ENCODE measurements at places on chromosomes 7 and 10.

DNA sequence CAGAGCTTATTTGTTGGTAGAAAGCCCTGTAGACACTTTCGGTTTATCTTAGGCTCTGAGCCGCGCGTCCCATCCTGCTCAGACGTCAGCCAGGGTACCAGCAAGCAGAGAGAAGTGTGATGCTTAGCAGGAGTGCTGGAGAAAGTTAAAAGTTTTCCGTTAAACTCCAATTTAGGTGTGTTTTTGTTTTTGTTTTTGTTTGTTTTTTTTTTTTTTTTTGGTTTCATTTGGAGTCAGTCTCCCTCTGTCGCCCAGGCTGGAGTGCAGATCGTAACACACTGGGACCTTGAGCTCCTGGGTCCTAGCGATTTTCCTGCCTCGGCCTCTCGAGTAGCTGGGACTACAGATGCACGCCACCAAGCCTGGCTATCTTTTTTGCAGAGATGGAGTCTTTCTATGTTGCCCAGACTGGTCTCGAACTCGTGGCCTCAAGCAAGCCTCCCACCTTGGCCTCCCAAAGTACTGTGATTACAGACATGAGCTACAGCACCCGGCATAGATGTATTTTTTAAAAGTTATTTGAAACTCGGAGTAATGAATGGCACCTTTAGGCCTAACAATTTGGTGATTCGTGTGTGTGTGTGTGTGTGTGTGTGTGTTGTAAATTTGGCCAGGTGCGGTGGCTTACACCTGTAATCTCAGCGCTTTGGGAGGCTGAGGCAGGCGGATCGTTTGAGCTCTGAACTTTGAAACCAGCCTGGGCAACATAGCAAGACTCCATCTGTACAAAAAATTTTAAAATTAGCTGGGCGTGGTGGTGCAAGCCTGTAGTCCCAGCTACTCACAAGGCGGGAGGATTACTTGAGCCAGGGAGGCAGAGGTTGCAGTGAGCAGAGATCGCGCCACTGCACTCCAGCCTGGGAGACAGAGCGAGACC, 1.3 kb upstream of the HIP1 start:
- DNase-seq: no peak

DNA sequence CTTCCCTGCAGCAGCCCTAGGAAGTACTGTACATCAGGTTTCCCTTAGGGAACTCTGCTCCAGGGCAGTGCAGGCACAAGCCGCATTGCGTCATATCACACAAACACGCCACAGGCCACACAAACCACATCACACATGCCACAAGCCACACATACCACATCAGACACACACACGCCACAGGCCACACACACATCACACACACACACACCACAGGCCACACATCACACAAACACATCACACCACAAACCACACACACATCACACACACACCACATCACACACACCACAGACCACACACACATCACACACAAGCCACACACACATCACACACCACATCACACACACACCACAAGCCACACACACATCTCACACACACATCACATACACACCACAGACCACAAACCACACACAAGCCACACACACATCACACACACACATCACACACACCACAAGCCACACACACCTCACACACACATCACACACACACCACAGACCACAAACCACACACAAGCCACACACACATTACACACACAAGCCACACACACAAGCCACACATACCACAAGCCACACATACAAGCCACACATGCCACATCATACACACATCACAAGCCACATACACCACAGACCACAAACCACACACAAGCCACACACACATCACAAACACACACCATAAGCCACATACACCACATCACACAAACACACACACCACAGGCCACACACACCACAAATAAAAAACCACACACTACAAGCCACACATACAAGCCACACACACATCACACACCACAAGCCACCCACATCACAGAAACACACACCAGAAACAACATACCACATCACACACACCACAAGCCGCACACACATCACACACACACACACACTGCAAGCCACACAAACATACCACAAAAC, 53.4 kb downstream of the TMEM209 start:
- DNase-seq: no peak

DNA sequence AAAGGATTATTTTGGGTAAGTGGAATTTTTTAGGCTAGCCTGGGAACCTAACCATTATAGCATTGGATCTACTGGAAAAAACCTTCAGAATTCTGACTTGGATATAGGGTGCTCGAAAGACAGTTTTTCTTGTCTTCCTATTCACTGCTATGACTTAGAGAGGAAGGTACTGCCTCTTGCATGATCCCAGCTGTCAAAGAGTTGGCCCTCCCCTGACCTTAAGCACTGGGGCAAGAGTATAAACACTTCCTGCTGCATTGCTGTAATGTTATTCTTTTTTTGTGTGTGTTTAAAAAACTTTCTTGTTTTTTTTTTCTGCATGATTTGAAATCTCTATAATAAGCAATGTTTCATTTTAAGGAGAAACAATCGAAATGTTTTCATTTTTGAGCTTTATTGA, 113.0 kb downstream of the LRMDA start:
- DNase-seq: no peak

- no peak for DNase-seq
Observed at GRCh38 chr7:75962607-75963380, 31.6 kb downstream of the TMEM120A start.

DNA sequence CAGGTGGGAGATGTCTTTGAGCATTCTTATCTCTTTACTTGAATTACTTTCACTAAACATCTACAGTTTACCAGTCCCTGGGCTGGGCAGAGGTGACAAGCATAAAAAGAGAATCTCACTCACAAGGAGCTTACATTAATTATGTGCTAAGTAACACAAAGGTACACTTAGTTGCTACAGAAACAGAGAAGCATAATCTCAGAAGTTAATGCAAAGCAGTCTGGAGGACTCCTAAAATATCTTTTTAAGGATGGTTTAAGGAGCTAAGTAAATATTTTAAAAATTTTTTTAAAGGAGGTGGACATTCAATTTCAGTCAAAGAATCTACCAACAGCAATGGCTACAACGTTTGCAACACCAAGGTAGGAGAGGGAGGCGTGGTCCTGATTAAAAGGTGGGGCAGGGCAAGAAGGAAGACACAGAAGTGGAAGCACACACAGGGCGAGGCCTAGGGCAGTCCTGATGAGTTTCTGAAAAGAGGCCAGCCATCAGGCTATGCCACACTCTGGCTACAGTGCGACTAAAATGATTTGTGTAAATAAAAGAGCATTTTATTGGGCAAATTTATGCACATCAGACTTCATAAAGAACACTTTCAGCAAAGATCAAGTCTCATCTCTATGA, 5.3 kb downstream of the LARP4B start:
- no peak for DNase-seq

DNA sequence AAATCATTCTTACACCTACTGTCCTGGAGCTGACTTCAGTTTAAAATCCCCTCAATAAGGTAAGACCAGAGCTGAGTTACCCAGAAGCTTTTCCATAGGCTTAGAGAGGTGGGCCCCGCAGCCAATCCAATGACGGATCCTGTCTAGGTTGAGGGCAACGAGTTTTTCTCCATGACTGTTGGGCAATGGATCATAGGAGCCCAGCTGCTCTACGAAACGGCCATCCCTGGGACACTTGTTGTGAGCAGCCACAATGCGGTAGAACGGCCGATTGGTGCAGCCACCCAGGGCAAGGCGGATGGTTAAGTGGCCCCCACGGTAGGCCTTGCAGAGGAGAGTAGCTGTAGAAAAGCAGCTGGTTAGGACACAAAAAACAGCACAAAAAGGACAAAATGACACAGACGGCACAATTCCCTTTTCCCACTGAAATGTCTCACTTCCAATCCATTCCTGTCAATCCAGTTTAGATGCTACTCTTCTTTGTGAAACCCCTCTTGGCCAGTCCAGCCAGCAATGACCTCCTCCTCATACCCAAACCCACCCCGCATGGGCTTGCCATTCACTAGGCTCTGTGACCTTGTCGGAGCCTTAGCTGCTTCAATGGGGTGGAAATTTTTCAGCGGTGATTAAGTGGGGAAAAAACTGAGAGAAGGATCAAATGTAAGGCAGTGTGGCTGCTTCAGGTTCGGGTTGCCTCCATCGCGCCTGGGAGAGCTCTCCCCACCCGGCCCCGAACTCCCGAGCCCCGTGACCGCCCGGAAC, 580 bp downstream of the MRPS16 start:
- no peak for DNase-seq

GRCh38 chr7:64993901-64994300, 3.1 kb upstream of the ZNF117 start:
- no peak for DNase-seq

DNA sequence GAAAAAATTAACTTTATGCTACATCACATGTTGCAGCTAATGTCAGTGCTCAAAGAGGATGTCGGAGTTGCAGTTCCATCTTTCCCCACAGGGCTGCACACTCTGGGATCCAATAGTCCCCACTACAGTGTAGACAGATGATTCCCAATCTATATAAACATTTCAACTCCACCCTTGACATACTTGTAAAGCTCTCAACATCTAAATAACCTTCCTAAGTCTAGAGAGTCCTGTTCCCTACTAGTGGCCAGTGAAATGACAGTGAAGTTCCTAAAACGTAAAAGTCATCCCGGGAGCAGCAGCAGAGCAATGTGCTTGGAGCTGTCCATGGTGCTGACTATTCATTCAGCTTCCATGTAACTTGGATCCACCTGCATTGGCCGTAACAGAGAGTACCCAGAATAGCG, 145.1 kb downstream of the GRM8 start:
- DNase-seq: peak; percentile 12

DNA sequence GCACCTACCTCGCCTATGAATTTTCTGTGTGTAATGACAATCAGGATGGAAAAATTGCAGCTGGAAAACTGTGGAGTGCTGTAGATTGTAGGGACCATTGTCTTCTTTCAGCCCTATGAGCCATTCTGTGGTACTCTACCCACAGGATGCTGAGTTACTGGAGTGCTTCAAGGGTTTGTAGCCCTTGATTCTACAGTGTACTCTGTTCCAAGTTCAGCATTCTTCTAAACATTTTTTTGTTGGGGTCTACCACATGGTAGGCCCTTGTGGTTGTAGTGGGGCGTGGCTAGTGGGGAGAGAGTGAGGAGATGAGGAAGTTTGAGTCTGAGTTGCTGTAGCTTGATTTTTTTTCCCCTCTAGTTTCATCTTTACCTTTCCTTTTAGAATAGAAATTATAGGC, 33.5 kb downstream of the REEP3 start:
- no peak for DNase-seq

DNA sequence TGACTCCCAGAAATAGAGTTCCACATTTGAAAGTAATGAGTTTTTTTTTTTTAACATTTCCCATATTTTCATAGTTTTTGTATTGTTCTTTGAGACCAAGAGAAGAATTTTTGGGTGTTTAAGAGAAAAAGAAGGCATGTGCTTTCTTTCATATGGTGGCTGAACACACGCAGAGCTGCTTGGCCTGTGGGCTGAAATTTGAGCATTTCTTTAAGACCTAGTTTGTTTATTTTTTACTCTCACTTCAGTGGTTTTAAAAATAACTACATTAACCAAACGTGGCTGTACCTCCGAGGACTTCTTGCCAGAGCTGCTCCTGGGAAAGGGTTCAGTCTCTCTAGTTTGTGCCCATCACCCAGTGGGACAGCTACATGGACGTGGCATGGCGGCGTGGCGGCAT, 58.3 kb downstream of the INPP5A start:
- peak; percentile 37 for DNase-seq

GRCh38 chr7:123499211-123499970, 35.0 kb downstream of the IQUB start:
- DNase-seq: no peak

DNA sequence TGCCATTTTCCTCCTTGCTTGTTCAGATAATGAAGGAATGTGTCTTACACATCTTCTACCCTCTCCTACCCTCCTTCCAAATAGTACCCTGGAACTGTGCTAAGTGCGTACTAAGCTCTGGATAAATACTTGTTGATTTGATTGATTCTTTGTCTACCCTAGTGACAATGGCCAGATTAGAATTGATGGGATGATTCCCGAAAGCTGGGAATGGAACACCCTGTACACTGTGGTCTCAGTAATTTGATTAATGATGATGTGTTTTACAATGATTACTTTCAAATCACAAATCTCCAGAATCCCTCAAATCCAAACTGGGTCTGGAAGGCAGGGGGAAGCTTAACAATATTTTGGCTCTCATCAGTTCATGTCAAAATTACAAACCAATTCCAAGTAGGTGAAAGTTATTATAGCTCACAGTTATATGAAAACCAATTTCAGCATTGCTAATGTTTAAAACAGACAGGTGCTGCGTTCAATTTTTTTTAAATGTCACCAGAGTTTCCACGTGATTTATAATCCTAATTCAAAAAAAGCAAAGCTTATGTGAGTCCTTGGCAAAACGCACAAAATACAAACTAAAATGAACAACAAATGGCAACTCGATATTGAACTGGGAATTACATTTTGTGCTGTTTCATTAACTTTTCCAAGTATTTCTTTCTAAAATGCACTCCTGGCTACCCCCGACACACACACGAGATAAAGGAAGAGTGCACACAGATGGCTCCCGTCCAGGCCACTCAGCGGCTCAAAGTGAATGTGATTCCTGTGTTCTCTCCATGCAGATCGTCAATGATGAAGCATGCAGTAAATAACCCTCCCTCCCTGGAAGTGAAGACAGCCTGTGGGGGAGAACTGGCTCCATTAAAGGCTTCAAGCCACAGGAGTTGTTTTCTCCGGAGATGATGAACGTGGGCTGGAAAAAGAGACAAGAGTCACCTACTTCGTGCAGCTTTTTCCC, 21.7 kb upstream of the ADRB1 start:
- DNase-seq: no peak

GRCh38 chr10:75611993-75612372, 180.6 kb downstream of the LRMDA start:
- DNase-seq: no peak

DNA sequence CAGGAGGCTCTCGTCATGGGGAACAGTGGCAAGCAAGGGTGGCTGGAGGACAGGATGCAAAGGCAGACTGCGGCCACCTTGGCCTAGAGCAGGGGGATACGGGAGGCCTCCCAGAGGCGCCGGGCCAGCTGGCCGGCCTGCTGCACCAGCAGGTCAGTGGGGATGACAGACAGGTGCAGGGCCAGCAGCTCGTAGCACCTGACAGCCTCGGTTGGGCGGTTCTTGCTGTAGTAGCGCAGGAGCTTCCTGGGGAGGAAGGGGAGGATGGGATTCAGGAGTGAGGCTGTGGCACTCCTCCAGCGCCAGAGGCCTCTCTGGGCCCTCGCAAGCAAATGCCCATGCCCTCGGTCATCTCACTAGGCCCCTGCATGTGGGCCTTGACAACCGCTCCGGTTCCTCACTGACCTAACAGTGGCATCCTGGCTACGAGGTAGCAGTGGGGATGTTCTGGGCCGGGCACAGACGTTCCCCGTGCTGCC, 2.5 kb upstream of the PYROXD2 start:
- no peak for DNase-seq

GRCh38 chr10:31036209-31036608, 4.5 kb upstream of the ZNF438 start:
- no peak for DNase-seq

DNA sequence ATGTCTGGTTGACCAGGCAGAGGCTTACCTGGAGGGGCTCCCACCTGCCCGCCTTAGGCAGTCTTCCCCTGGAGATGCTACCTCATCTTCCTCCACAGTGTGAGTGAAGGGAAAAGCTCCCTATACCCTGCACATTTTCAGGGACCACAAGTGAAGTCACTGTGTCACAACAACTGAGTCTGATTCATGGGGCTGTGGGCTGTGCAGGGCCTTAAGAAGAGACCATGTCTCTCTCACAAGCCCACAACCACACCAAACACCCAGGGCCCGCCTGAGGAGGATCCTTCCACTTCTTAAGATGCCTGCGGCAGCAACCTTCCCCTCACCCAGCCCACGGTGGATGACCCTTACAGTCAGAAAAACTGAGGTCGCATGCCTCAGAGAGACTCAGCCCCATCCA, 118.3 kb downstream of the KMT2E start:
- no peak for DNase-seq

All from smooth muscle cell of the brain vasculature (primary cell).